AG08396 (cell line): ENCODE measurements at places on chromosomes 3 and 15.

DNA sequence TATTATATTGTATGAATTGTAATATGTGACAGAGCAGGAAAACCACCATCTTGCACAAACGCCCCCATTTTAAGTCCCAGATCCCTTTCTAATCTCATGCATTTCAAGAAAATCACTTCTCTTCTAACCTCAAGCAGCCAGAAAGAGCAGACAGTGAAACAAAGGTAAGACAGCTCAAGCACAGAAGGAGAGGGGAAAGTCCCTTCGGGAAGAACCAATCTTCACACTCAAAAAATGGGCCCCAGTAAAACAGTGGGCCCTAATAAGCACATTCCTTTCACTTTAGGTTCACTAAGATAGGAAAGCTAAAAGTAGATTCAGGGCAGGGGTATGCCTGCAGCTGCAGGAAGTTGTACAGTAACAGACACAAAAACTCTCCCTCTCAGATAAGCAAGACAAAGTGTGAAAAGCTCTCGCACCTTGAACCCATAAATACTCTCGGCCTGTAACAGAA is 1268.7 kb downstream of the SI start:
- no peak for DNase-seq

GRCh38 chr3:100073049-100073713 is 41.1 kb downstream of the FILIP1L start:
- no peak for DNase-seq

- no peak for DNase-seq
Measured at GRCh38 chr3:59876533-59877062, 826.8 kb upstream of the CFAP20DC start.

DNA sequence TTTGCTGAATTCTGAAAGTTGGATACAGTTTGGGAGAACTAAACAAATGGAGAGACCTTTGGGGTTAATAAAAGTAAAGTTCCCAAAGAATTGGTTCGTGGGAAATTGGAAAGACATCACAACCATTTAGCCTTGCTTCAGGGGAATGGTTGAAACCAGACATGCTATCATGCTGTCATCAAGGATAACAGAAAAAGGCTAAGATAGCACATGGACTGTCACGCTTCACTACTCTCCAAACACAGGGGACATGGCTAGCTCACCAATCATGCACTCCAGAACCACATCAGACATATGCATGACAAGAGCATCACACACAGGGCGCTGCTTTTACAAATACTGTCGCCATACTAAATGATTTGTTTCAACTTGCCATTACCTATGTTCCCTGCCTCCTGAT is 671.7 kb upstream of the ROBO1 start:
- no peak for DNase-seq

- no peak for DNase-seq
Measured at GRCh38 chr3:161177991-161178390, 43.1 kb upstream of the NMD3 start.

DNA sequence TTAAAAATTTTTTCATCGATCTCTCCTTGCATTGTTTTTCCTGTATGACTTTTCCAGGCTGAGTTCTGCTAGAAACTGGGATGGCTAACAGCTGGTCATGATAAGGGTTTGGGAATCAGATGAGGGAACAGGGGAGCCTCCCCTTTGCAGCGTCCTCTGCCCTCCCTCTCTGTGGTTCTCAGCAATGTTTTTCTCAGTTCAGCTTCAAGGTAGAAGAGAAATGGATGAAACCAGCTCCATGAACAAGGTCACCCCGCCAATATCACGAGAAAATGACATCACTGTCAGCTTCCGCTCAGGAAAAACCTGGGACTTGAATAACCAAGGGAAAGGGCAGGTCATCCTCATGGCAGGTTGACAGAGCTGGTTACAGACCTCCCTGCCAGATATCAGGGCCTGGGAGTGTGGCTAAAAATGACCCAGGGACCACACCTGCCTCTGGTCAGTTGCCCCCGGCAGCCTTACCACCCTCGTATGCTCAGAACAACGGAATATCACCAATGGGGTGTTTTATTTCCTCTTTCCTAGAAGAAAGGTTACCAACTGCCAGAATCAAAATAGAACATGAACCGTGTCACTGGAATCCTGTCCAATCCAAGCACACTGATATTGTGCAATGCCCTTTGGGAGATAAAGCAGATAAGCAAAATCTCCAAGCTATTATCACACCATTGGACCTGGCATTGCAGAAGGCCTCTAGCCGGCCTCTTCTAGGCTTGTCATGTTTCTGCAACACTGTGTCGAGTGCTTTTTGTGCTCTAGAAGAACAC is 26.1 kb downstream of the LSM3 start:
- DNase-seq: no peak

DNA sequence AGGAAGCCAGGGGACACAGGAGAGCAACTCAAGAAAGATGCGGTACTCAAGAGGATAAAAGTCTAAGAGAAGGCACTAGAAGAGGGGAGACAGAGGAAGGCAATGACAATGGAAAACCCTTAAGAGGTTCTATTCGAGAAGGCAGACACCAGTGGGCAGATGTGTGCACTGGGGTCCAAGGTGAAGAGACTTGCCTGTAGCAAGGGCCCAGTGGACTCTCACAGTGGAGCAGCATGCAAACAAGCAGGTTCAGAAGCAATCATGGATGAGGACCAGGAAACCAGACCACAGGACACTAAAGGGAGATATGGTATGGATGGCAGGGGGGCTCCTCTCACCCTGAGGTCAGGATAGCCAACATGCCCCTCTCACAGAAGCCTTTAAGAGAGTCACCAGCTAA is 2.7 kb downstream of the ADCY5 start:
- DNase-seq: no peak
